ENCODE measurements at places on chromosomes 1 and 21.

DNA sequence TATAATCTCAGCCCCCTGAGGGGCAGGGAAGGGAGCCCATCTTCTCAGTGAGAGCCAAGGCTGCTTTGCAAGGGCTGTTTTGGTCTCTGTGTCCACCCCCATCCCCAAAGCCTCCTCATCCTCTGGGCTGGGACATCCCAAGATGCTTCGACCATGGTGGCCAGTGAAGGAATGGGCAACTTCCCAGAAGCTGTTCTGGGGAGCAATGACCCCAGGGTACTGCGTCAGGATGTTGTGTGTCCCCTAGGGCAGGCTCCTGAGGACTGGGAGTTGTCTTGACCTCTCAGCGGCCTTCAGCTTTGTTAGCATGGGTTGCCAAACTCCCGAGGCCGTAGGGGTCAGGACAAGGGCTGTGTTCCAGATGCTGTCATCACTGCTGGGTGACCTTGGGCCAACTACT is 238.4 kb upstream of the POU3F1 start:
- no peak for DNase-seq

DNA sequence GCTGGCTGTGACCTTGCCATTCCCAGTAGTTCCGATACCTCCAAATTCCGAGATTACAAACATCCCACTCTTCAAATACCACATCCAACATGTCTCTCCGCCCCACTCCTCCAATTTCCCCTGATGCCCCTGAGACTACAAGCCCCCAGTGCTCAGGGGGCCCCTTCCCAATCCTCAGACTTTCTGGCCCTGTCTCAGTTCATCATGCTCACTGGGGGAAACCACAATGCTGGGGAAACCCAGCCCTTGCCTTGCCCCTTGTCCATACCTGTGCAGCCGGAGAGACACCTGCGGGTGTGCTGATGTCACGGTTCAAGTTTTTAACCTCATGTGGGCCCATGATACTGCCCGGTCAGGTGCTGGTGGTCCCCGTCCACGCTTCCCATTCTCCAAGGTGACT is 226.6 kb downstream of the CAMTA1 start:
- DNase-seq = no peak

DNA sequence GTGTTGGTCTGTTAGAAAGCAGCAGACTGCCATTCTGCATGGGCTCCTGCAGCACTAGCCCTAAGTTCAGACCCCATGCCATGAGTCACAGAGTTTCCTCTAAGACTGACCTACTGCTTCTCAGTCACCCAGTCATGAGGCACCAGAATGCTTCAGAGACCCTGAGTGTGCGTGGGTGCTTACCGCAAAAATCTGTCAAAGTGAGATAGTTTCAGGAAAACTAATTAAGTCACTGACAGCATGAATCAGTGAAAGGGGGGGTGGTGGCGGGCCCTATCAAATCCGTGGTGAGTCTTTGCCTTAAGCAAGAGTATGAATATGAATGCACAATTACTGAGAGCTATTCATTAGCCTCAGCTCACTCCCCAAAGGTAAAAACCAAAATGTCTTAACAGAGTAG is 98.1 kb downstream of the KCTD3 start:
- DNase-seq = no peak

DNA sequence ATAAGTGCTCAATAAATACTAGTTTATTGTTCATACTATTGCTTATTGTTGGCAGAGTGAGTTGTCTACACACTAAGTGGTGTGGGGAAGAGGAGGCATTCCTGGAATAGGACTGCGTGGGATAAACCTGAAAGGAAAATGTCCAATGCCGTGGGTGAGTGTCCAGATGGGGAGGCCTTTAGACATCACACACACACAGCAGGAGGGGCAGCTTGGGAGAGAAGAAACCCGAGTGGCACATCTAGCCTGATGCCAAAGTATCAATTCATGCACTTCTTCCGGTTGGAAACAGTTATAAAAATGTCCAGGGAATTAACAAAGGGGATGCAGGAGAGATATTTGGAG is 27.3 kb downstream of the CCN1 start:
- no peak for DNase-seq

GRCh38 chr1:239956263-239956662 is 135.4 kb upstream of the FMN2 start:
- no peak for DNase-seq

DNA sequence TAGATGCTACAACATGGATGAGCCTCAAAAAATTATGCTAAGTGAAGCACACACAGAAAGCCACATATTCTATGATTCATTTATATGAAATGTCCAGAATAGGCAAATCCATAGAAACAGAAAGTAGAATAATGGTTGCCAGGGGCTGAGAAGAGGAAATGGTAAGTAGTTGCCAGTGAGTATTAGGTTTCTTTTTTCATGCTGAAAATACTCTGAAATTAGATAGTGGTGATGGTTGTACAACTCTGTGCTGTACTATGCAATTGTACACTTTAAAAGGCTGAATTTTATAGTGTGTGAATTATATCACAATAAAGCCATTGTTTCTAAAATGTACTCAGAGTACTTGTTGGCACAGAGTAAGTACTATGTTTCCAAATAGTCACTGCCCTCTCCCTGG is 15.5 kb upstream of the GFI1 start:
- DNase-seq = peak; percentile 82

DNA sequence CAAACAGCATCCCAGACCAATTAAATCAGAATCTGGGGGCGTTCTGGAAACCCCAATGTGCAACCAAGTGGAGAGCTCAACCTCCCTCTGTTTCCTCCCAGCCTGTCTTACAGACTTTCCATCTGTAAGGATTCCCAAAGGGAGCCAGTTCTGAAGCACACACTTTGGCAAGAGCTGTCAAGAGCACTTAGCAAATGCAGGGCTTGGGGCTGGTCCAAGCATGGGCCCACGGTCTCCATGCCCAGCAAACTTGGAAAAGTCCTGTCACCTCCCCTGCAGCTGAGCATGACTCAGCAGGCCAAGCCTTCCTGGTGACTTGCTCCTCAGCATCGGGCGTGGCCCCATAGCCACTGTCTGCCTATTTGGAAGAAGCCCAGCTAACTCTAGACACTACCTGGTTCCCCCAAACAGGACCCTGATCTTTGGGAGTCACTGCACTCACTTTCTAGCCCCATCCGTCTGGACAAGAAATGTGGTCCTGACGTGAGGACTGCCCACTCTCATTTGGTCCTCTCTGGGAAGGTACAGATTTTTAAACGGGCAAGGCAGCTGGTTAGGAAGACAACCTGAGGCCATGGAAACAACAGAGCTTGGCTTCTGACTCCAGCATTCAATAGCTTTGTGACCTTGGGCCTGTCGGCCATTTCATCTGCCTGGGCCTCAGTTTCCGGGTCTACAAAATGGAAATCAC is 16.9 kb downstream of the SLC2A1 start:
- peak; percentile 69 for DNase-seq

GRCh38 chr1:107829036-107829770 is 135.8 kb downstream of the VAV3 start:
- DNase-seq = peak; percentile 75

GRCh38 chr1:27011976-27012563 is 580 bp downstream of the TENT5B start:
- no peak for DNase-seq

DNA sequence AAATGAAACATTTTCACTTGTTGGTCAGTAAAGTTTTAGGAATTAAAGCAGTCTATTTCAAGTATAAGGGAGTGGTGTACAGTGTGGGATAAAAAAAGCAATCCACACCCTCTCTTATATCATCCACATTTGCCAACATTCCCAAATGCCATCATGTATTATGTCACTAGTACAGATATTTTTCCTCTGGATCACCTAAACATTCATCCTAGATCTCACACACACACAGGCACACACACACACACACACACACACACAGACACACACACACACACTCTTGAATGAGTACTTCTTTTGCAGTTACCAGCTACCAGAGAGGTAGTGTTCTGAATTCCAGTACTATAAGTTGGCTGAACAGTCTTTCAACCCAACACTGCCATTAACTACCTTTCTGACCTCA is 1369.1 kb upstream of the ADGRL4 start:
- DNase-seq = no peak

DNA sequence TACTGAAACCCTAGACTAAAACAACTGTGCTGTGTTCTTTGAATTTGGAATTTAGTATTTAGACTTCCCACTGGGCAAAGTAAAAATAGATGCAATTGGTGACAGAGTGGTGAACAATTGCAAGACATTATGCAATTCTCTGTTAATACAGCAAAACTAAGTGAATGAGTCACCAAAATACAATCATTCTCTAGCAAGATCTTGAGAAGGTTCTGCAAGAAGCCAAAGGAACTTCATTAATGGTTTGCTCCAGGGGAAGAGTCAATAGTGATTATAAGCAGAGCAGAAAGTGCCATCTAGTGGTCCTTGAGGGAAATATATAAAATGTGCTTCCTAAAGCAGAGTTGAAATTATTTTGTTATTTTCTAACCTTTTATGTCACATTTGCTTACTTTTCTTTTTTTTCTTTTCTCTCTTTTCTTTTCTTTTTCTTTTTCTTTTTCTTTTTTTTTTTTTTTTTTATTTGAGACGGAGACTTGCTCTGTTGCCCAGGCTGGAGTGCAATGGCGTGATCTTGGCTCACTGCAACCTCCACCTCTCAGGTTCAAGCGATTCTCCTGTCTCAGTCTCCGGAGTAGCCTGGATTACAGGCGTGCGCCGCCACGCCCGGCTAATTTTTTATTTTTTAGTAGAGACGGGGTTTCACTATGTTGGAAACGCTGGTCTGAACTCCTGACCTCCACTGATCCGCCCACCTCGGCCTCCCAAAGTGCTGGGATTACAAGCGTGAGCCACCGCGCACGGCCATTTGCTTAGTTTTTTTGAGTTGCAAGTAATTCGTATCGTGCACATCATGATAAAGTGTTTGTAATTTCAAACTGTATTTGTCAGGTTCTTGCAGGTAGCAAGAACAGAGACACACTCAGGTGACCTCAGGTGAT is 99.2 kb downstream of the CTH start:
- DNase-seq = peak; percentile 90

GRCh38 chr1:23913212-23913880 is at the start of gene CNR2:
Gene CNR2 (minus strand): TSS chr1:23913362. CDS start chr1:23875617, 37,745 bp downstream.
- DNase-seq = peak; percentile 75

- DNase-seq = no peak
Measured at GRCh38 chr1:232987046-232987773, 36.8 kb downstream of the NTPCR start.

DNA sequence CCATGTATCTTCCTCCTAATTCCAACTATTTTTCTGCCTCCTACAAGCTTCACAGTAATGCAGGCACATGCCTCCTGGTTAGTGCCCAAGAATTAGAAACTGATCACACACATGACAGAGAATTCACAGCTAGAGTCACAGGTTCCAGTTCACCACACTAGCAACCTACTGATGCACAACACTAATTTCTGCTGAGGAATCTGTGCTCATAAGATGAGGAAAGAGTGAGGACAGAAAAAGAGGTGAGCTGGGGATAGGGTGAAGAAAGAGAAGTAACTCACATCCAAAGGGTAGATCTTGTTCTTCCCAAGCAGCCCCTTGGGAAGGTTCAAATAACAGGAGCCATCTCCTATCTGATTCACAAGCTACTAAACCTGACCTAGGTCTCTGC is 61.3 kb downstream of the PUM1 start:
- no peak for DNase-seq

DNA sequence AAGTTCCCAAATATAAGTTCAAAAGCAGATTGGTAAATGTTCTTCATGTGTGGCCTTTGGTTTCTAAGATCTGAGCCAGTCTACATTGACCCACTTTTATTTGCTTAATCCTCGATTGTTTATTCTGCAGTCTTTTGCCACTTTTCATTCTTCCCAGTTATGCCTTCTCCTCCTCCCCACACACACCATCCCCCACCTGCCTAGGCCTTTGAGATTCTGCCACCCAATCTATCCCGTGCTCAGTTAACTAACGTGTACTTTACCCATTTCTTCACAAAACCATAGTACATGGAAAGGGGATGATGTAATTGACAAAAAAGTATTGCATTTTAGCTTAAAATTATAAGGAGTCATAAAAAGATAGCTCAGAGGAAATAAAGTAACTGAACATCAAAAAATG is 3.7 kb downstream of the CFH start:
- DNase-seq = no peak

- DNase-seq = no peak
Measured at GRCh38 chr1:40315795-40316594, 1.1 kb downstream of the COL9A2 start.

DNA sequence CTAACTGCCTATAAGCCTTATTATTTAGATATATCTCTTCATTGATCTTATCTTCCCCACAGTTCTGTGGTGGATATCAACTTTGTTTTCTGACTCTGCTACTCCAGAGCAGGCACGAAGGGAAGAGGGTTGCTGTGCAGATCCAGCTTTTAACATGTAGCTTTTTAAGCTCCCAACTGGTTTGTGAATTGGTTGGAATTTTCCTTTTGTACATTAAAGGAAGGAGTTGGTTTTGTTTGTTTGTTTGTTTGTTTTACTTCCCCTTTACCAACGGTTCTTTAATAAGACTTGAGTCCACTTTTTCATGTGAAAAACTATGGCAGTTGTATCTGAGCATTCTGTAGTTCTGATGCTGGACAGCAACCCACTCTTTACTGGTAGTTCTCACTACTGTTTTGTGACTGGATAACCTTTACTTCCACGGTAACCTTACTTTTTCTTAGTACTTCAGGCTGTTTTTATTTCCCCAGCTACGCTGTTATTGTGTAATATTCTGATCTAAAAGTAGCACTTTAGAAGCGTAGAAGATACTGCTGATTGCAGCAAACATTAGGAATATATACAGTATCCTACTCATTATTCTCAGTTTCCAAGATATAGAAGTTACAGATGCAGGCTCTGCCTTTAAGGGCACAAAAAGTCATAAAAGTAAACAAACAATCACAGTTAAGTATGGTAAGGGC is 1.6 kb downstream of the GNPAT start:
- DNase-seq = peak; percentile 36

GRCh38 chr1:14334336-14335176 is 263.9 kb upstream of the KAZN start:
- peak; percentile 67 for DNase-seq

- DNase-seq = no peak
Measured at GRCh38 chr1:55747408-55747841, 532.3 kb upstream of the USP24 start.

- DNase-seq = no peak
Measured at GRCh38 chr21:31078796-31079195, 40.5 kb upstream of the KRTAP19-8 start.

- DNase-seq = peak; percentile 51
Measured at GRCh38 chr1:112855152-112855828, 100.7 kb downstream of the SLC16A1 start.

- no peak for DNase-seq
Measured at GRCh38 chr21:34037009-34037795, 36.2 kb upstream of the MRPS6 start.

DNA sequence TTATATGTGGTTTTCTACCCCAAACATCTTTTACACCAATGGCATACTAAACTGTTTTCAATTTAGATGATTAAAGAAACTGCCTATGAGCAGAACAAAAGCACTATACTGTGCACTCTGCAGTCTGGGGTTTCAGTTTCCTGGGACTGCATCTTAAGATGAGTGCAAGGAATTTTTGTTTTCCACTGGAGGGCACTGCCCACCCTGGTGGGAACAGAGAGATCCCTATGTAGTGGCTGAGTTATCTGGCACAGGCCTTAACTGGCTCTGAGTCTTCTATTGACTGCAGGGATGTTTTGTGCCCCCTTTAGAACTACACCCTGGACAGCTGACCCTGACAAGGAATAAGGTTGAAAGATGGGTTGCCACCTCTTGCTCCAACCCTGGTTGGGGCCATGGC is 12.0 kb downstream of the PROK1 start:
- DNase-seq = no peak

Data from MV-4-11 (cell line).